ENCODE measurements at places on chromosomes 5 and 9.

- no peak for DNase-seq
Observed at GRCh38 chr9:117286245-117286644, 128.6 kb downstream of the ASTN2 start.

DNA sequence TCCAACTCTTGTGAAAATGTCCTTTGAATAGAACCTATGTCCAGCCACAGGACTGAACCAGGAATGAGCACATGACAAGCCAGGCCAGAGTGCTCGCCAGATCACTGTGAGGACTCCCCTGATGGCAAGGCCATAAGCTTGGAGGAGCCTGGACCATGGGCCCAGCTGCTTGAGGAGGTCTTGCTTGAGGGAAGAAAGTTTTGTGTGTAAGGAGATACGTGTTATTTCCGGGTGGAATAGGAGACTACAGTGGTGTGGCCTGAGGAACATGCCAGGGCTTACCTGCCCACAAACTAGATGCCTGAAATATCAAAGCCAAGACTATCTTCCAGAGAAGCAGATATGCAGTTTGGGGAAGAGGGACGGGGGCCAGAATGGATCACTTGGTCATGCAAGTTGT is 84.7 kb downstream of the LIFR start:
- no peak for DNase-seq

GRCh38 chr5:40492056-40492455 is 187.7 kb upstream of the PTGER4 start:
- no peak for DNase-seq

DNA sequence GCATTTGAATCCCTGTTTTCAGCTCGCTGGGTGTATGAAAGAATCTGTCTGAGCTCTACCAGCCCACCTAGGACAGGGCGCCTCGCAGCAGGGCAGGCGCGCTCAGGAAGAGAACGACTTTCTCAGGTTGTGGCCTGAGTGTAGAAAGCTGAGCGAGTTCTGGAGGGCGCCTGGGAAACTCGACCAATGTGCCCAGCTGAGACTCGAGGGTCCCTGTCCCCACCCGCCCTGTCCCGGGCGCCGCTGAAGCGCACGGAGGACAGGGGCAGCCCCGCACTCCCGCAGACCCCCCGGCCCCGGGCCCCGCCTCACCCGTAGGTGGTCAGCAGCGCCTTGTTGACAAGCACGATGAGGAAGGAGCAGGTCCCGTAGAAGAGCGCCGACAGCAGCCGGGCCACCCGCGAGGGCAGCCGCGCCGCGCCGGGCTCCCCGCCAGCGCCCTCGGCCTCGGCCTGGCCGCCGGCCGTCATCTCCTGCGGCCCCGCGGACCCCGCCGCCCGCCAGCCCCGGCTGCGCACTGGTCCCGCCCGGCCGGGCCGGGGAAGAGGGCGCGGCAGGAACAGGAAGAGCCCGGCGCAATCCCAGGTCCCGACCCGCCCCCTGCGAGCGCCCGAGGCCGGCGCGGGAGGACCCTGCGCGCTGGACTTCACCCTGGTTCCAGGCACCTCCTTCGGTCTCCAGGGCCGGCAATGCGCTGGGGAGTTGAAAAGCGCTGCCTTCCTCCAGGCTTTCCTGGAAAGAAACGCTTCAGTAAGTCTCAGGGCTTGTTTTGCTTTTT is at the start of gene SLC35D2:
TSS of gene SLC35D2 (minus strand) at position 547 of the 778 bp plus-strand sequence. CDS start at position 470, 77 bp downstream.
- no peak for DNase-seq

GRCh38 chr5:125679522-125679921 is 743.7 kb upstream of the GRAMD2B start:
- DNase-seq = no peak

GRCh38 chr5:68544091-68544647 is 328.6 kb downstream of the PIK3R1 start:
- DNase-seq = no peak

GRCh38 chr5:96114736-96115135 is 153.1 kb upstream of the ELL2 start:
- DNase-seq = no peak

GRCh38 chr5:71587766-71588532 is 809 bp downstream of the MCCC2 start:
- DNase-seq = no peak
